B cell (primary cell): ENCODE measurements at places on chromosomes 12 and 14. TPM values are rescaled to one million over a fixed set of nuclear protein-coding genes. Genes with fewer than 3 reads are reported as not detected.

ACVRL1 gene
- not detected in 2 replicates for total RNA-seq

IRAK3 gene
- total RNA-seq, result 3.9 and 4.2 TPM in 2 replicates

B3GNT4 gene
- total RNA-seq, result 0.12 TPM in 1 of 2 replicates, not detected in the other

ADAM20 gene
- 2.3 and 2.7 TPM in 2 replicates for total RNA-seq

C12orf56 gene
- total RNA-seq, result not detected in 2 replicates

EXOC3L4 gene
- total RNA-seq, result not detected in 2 replicates

RPL10L gene
- not detected in 2 replicates for total RNA-seq

EIF2S3B gene
- 0.54 and 0.73 TPM in 2 replicates for total RNA-seq

JAG2 gene
- total RNA-seq, result 0.34 and 0.41 TPM in 2 replicates

CLEC2D gene
- 407 and 426 TPM in 2 replicates for total RNA-seq

GSG1 gene
- total RNA-seq, result not detected in 2 replicates

BICDL1 gene
- 41.5 and 43.6 TPM in 2 replicates for total RNA-seq

FOXG1 gene
- not detected in 2 replicates for total RNA-seq

IL31 gene
- not detected in 2 replicates for total RNA-seq

INHBE gene
- total RNA-seq, result not detected in 2 replicates

GLIPR1L1 gene
- total RNA-seq, result not detected in 2 replicates

KRT80 gene
- total RNA-seq, result not detected in 2 replicates

CD4 gene
- total RNA-seq, result 0.49 TPM in 2 replicates

DCAF4 gene
- 35.3 and 36.2 TPM in 2 replicates for total RNA-seq

PLA2G1B gene
- not detected in 2 replicates for total RNA-seq

PLEKHH1 gene
- 0.15 and 0.17 TPM in 2 replicates for total RNA-seq

GPR137C gene
- total RNA-seq, result 0.67 and 0.95 TPM in 2 replicates

TDG gene
- 35.5 and 40.5 TPM in 2 replicates for total RNA-seq

PTCSC3 gene
- not detected in 2 replicates for total RNA-seq

IQSEC3 gene
- total RNA-seq, result 0.15 and 1.8 TPM in 2 replicates

AMDHD1 gene
- total RNA-seq, result 1.3 and 1.5 TPM in 2 replicates

BHLHE41 gene
- 53.7 and 57.2 TPM in 2 replicates for total RNA-seq

PMCH gene
- total RNA-seq, result not detected in 2 replicates

ACSM4 gene
- total RNA-seq, result not detected in 2 replicates

CIROP gene
- not detected in 2 replicates for total RNA-seq
